Fibroblast of skin of scalp (primary cell): ENCODE measurements at places on chromosomes 6 and 20.

DNA sequence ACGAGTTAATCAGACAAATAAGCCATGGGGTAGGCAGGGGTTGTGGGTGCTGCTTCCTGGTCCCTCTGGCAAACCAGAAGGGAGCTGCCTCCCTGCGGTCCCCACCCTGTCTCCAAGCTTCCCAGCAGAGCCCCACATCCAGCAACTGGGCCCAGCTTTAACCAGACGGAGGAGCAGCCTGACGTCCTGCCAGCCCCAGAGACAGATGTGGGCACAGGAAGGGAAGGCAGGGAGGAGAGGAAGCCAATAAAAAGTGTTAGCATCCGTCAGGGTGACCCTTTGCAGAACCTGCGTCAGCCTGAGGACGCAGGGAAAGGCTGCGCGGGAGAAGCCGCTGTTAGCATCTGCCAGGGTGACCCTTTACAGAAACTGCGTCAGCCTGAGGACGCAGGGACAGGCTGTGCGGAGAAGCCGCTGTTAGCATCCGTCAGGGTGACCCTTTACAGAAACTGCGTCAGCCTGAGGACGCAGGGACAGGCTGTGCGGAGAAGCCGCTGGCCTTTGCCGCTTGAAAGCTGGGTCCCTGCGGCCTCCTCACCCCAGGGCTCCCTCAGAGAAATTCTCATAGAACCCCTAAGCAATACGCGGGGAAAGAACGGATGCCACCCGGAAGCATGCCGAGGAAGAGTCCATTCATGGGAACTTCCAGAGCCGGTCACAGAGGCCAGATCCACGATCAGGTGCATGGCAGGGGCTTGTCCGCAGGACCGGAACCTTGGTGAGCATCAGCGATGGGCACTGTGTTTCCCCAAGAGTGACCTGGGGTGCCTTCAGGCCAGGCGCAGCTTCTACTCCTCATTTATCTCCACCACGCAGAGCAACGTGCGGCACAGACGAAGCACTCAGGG lies 15.9 kb downstream of the DLL1 start:
- DNase-seq = no peak

DNA sequence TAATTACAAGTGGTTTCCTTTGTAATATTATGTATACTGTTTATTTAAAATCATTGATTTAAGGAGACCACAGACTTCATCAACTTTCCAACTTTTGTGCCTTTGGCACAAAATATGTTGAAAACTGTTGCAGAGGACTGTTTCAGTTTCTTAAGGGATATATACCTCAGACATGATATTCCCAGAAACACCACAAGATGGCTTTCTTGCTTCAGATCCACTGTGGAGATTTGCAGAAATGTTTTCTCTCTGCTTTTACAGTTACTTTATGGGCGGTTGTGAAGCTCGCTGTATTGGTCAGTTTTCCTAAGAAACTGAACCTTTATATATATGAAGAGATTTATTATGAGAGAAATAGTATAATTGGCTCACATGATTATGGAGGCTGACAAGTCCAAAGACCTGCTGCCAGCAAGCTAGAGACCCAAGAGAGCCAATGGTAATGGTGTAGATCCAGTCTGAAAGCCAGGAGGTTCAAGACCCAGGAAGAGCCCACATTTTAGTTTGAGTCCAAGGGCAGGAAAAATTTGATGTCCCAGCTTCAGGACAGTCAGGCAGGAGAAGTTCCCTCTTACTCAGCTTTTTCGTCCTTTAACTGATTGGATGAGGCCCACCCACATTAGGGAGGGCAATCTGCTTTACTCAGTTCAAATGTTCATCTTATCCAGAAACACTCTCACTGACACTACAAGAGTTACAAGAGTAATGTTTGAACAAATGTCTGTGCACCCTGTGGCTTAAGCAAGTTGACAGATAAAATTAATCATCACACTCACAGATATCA lies 12.8 kb downstream of the ME1 start:
- peak; percentile 60 for DNase-seq

DNA sequence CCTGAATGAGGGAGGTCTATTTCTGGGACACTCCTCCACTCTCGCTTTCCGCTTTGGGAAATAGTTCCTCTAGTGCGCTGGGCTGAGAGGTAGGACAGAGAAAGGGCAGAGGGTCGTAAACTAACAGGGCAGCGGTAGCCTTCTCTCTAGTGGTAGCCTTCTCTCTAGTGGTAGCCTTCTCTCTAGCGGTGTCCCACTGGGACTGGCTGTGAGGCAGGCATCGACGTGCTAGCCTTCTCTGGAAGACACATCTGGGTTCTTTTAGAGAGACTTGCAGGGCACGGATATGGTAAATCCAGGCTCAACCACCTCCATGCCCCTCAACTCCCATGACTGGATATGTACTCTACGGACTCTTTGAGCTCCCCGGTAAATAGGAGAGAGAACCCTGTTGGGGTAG lies 74.7 kb upstream of the SLC22A16 start:
- DNase-seq = no peak

DNA sequence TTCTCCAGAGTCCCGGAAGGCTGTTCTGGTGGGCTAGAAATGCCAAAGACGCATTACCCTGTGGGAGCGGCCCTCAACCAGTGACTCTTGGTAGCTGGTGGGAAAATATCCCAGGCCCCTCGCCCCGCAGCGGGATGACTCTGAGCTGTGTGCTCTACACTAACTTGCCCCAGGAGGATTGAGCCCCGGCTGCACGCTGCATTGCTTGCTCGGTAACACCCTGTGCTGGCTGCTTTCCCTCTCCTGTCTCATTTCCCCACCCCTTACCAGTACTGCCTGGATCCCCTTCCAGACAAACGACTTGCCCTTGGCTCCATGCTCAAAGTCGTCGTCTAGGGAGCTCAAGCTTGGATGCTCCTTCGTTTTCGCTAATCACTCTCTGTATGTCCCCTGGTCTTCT lies 411.8 kb upstream of the SULF2 start:
- DNase-seq = no peak

DNA sequence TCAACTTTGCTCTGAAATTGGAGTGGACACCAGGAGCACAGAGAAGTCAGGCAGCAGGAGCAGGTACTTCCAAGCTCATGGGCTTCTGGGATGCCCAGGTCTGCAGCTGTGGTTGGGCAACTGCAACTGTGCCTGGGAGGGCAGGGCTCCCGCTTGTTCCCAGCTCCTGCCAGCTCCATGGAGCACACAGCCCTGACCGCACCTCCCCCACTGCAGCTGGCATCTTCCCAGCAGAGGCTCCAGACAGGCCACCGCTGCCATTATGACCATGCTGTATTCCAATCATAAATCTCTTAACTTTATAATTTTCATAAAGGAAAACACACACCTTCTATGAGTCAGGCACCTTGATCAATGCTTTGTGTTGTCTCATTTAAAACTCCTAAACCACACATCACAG lies 36.9 kb downstream of the STK38 start:
- no peak for DNase-seq

DNA sequence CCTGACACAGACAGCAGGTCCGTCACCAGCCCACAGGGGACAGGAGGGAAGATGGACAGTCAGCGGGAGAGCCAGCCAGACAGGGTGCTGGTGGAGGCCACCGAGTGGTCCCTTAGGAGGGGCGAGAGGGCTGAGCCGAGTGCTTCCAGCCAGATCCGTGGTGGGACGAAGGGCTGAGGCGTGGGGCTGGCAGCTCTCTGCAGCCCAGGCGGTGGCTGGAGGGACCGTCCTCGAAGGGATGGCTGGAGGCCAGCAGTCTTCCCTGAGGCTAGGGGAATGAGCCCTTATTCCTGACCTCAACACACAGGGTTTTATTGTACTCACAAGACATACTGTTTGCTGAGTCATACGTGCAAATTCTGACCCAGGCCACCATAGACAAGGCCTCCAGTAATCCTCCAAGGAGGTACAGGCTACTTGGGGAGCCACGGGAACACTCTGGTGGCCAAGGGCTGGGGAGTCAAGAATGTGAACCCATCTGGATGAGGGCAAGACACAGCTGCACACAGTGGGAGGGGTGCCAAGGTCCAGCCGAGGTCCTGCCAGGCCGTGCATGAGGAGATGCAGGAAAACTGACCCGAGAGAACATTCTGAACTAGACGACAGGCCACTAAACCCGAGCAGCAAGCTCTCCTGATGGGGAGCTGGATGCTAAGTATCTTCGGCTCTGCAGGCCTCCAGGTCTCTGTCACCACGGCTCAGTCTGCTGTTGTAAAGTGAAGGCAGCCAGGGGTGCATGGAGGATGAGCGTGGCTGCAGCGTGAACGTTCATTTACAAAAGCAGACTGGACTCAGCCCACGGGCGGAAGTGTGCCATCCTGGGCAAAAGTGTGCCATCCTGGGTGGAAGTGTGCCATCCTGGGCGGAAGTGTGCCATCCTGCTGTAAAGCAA lies 242.5 kb downstream of the TTLL2 start:
- DNase-seq = no peak

DNA sequence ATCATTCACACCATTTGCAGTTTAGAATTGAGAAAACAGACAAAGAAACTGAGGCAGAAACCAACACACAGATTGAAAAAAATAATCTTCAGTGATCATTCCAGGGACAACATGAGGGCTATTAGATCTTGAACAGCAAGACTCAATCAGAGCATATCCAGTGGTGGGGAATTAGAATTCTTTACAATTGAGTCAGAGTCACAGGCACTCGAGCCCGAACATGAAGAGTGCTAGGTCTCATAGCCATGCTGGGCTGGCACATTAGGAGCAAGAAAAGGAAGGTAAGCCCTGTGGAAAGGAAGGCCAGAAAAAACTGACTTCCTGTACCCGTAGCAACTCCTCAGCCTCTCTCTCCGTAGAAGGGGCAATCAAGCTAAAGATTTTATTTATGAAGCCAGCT lies 419.9 kb downstream of the HAO1 start:
- DNase-seq = no peak

DNA sequence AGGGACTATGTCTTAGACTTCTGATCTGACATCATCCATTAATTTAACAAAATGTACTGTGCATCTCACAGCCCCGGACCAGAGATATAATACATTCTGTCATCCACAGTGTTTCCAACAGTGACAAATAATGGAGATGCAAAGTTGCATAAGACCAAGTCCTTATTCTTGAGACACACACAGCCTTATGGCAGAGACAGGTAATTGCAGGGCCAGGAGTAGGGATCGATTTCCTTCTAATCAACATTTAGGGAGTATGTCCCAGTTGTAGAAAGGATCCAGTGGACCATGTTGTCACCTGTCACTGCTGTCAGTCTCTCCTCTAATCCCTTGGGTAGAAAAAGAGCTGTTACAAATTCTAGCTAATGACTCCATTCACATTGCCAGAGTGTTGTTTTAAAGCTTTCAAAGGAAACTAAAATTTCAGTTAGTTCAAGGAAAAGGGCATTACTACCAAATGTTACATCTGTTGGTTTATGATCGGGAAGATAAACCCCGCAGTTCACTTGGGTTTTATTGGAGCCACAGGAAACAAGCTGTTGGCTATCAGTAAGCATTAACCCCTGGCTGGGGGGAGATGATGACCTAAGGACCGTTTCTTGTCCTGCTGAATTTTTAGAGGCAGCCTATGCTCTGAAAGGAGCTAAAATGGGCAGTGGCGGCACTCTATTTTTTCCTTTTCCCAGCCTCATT lies 111.4 kb upstream of the ATXN1 start:
- no peak for DNase-seq

GRCh38 chr20:37075932-37076685 lies 19.7 kb downstream of the RBL1 start:
- peak; percentile 4 for DNase-seq

- no peak for DNase-seq
Measured at GRCh38 chr6:154757352-154758050, 24.3 kb downstream of the SCAF8 start.

DNA sequence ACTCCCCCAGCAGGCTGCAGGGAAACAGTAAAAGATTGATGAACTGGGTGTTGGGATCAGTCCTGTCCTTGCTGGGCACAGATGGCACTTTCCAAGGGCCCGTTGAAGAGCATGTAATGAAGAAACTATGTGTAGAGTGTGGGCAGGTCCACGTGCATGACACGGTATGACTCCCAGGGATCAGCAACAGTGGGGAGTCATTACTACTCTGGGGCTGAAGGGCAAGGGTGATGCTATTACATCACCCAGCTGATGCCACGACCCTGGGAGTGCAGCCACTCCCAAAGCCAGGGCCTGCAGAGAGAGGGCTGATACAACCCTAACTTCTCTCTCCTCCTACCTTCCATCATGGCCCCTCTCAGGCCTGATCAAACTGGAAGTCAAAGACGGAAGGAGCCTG lies 20.1 kb downstream of the KCNK17 start:
- DNase-seq = no peak

GRCh38 chr20:21303872-21304586 lies 898 bp downstream of the XRN2 start:
- peak; percentile 4 for DNase-seq

DNA sequence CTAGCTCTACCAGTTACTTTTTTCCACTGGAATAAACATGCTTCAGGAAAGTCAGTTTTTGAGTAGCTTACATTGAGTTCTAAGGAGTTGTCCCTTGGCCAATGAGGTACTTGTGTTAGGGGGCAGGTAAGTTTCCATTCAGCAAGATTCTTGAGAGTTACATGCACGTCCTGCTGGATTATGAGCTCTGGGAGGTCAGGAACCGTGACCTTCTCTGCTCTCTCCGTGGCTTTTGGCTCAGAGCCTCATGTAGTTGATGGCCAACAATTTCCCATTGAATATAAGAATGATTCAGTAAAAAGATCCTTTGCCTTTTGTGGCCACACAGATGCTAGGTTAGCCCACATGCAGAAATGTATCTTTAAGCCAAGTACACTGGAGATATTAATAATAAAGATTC lies 181.8 kb upstream of the RALGAPA2 start:
- DNase-seq = no peak

GRCh38 chr20:36074983-36075382 lies 79.6 kb upstream of the EPB41L1 start:
- no peak for DNase-seq

DNA sequence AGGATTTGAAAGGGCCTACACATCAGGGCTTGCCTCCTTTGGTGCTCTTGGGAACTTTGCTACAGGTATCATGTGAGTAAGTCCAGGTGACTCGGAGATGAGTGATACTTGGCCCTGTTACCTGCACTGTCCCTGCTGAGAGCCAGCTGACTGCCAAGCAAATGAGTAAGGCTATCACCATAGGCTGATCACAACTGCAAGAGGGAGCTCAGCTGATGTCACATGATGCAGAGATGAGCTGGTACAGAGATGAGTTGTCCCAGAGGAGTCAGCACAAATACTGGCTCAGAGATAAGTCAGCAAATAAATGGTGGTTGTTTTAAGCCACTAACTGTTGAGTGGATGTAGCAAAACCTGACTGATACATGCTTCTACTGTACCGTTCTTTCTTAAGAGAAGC lies 41.4 kb downstream of the LAMP5 start:
- no peak for DNase-seq
